Activated naive CD4-positive, alpha-beta T cell treated with Interleukin-2 at 50 U/mL for 16 hours (primary cell): ENCODE measurements at places on chromosomes 16 and 17.
A peak's percentile ranks its signal among the peaks of the same experiment; 100 is the strongest.

DNA sequence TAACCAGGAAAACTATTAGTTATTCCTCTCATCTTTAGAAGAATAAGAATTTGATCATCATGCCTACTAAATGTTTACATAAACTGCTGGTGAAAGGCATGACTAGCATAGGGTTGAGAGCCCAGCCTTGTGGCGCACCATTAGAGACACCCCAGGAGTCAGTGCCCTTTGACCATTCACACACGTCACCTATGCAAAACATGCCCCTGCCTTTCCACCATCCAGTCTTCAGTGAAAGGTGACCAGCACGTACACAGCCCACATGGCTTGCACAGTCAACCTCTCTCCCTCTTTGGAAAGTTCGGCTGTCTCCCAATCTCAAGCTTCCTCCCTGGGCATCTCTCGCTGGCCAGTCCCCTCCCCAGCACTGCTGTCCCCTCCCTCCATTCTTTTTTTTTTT lies 150.3 kb downstream of the ENGASE start:
- no peak for DNase-seq

- DNase-seq, result no peak
These were observed 25.3 kb upstream of the ZNF469 start for GRCh38 chr16:88357317-88358022.

GRCh38 chr16:11329071-11329491 lies 16.2 kb upstream of the RMI2 start:
- no peak for DNase-seq

- DNase-seq, result no peak
These were observed 4.3 kb downstream of the P2RX5 start for GRCh38 chr17:3691617-3692067.

DNA sequence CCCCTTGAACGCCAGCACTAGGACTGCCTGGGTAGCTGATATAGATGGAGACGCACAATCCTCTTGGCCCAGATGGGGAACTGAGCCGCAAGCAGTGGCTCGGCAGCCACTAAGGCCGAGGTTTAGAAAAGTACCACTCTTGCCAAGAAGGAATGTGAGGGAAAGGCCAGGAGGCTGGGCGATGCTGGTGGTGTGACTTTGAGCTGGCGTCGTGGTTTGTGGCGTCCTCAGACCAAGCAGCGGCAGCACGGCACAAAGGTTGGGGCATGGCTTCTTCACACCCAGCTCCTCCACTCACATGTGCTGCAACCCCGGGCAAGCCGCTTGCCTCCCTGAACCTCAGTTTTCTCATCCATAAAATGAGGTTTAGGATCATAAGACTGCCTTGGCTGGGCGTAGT lies 15.6 kb downstream of the DCAKD start:
- no peak for DNase-seq

DNA sequence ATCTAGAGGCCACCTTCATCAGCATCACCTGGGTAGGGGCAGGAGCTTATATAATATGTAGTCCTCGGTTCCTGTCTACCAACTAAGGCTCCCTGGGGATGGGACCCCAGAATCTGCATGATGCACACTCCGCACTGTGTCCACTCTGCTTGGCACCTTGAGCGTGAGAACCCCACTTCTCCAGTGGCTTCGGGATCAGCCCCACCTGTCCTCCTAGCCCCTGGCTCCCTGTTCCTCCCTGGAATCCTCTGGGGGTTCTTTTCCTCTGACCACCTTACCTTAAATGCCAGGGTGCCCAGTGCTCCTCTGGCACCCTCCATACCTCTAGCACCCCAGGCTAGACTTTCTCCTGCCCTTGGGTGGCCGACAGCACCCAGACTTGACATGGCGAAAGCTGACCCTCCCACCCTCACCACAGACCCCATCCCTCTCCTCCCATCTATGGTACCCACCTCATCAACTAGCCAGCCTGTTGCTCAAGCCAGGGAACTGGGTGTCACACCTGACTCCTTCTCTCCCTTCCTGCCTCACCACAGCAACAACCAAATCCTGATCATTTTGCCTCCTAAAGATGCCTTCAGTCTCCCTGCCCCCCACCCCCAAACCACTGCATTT lies 2.8 kb upstream of the NXPH3 start:
- no peak for DNase-seq

DNA sequence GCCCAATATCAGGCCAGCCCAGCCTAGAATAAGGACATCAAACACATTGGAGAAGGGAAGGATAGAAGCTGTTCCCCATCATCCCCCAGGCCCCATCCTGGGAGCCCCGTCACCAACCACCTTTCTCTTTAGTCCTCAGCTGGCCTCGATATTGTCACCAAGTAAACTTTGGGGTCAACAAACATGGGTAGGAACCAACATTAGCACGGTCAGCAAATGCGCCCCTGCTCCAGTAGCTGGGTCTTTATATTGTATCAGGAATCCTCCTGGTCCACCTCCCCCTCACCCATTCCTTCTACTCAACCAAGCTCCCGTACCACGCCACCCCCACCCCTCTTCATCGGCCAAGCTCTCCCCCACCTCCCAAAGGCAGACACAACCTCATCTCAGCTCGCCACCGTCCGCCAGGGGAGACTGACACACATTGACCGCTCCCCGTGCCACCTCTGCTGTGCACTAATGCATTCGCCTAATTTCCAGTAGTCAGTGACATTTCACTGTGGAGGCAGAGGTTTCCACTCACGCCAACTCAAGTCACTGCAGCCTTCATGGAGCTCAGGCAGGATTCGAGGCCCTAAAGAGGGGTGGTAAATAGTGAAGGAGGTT lies 20.7 kb upstream of the CBX2 start:
- no peak for DNase-seq

- DNase-seq, result no peak
These were observed at the start of gene RAB11FIP4 for GRCh38 chr17:31391496-31391949. Gene RAB11FIP4 (plus strand): TSS chr17:31391675. CDS start chr17:31391853, 178 bp downstream.

GRCh38 chr16:4460936-4461249 lies 13.5 kb downstream of the NMRAL1 start:
- DNase-seq, result no peak

DNA sequence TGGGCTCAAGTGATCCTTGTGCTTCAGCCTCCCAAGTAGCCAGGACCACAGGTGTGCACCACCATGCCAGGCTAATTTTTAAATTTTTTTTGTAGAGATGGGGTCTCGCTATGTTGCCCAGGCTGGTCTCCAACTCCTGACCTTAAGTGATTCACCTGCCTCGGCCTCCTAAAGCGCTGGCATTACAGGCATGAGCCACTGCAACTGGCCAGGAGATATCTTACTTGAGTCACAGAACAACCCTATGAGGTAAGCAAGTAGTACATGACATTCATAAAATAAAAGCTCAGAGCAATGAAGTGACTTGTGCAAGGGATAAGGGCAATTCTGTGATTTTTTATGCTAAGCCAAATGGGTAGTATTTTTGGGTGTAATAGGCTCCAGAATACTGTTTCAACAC lies 57.3 kb downstream of the CDC27 start:
- no peak for DNase-seq

DNA sequence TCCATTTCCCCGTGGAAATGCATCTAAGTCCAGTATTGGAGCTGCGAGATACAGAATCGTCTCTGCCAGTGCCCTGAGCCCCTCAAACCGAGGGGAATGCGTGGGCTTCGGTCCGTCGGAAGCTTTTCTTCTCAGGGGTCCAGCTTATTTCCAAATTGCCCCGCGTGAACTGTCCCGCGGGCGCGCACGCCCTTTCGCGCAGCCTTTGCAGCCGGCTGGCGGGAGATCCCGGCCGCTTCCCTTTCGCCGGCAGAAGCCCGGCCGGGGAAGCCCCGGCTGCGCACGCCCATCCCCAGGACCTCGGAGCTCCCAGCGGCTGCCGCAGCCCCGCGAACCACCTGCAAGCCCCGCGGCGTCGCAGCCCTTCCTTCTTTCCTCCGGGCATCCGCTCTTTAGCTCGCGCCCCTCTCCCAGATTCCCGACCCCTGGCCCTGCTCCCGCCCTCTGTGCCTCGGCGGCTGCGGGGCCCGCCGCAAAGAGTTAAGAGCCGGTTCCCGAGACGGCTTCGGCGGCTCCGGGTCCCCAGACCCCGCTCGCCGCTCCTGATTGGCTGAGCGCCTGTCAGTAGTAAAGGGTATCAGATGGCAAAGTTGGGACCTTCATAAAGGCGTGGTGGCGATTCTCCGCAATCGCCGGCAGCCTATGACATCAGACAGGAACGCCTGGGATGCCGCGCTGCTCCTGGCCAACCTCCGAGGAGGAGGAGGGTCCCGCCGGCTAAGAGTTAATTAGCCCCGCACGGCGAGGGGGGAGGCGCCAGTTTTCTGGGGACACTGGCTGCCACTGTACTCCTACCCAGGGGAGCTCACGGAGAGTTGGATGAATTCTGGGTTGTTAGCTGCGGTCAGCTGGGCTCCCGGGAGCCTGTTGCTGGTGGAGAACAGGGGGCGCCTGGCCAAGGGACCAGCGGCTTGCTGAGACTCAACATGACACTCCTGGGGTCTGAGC lies at the start of gene MYOCD:
TSS of gene MYOCD (plus strand) at position 628 of the 948 bp plus-strand sequence. CDS start at position 927, 299 bp downstream.
- DNase-seq, result no peak

- DNase-seq, result no peak
These were observed 11.7 kb upstream of the SP2 start for GRCh38 chr17:47884427-47884740.

- DNase-seq, result peak; percentile 25
These were observed 202.2 kb upstream of the CHMP6 start for GRCh38 chr17:80789356-80789902.

GRCh38 chr16:83995754-83996153 lies 27.7 kb downstream of the NECAB2 start:
- DNase-seq, result no peak

- no peak for DNase-seq
These were observed 167.9 kb upstream of the MAF start for GRCh38 chr16:79768276-79768970.

DNA sequence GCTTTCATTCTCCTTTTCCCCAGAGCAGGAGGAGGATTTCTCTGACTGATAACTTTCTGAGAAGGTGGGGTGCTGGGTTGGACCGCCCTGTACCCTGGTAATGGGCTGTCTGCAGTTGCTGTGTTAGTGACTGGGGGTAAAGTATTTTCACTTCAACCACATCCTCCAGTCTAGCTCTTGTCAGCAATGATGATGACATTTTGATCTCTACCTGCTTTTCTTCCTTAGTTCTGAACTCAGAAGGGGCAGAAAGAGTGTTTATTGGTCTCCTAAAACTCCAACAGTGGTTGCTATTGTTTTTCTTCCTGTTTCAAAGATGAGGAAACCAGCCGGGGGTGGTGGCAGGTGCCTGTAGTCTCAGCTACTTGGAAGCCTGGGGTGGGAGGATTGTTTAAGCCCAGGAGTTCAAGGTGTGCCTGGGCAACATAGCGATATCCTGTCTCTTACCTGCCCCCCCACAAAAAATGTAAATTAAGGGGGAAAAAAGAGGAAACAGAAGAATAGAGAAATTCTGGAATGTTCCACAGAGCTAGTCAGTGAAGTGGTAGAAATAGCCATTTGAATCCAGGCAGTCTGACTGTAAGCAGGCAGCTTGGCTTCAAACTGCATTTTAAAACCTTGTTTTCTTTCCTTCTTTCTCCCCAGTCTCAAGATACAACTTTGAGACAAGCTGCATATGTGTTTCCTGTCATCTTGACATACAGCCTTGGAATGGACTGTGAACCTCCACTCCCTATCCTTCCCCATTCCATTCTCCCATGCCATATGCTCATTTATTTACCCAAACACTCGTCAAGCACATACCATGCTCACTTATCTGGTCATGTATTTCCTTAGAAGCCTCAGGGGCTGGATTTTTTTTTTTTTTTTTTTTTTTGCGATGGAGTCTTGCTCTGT lies 3.3 kb upstream of the N4BP1 start:
- DNase-seq, result peak; percentile 59

DNA sequence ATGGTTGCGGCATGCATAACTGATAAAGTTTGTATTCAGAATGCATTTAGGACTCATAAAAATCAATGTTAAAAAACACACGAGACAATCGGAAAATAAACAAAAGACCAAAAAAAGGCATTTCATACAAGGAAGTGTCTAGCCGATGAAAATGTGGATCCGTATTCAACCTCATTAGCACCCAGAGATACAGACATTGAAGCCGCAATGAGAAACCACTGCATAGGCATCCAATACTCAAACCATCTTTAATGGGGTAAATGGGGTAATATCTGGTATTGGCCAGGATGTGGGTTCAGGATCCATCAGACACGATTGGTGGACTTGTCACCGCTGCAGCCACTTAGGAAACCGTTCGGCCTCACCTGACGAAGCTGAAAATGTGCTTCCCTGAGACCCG lies 47.4 kb upstream of the ENPP7 start:
- no peak for DNase-seq

GRCh38 chr17:8749616-8750015 lies 5.0 kb upstream of the CCDC42 start:
- no peak for DNase-seq

GRCh38 chr17:1299552-1300370 lies 20.3 kb downstream of the TRARG1 start:
- DNase-seq, result no peak

GRCh38 chr17:49707246-49707607 lies 537 bp downstream of the SLC35B1 start:
- peak; percentile 50 for DNase-seq

- no peak for DNase-seq
These were observed 327.6 kb downstream of the CDH13 start for GRCh38 chr16:82954224-82954929.

- DNase-seq, result no peak
These were observed 169.8 kb downstream of the AATF start for GRCh38 chr17:37118366-37119137.

DNA sequence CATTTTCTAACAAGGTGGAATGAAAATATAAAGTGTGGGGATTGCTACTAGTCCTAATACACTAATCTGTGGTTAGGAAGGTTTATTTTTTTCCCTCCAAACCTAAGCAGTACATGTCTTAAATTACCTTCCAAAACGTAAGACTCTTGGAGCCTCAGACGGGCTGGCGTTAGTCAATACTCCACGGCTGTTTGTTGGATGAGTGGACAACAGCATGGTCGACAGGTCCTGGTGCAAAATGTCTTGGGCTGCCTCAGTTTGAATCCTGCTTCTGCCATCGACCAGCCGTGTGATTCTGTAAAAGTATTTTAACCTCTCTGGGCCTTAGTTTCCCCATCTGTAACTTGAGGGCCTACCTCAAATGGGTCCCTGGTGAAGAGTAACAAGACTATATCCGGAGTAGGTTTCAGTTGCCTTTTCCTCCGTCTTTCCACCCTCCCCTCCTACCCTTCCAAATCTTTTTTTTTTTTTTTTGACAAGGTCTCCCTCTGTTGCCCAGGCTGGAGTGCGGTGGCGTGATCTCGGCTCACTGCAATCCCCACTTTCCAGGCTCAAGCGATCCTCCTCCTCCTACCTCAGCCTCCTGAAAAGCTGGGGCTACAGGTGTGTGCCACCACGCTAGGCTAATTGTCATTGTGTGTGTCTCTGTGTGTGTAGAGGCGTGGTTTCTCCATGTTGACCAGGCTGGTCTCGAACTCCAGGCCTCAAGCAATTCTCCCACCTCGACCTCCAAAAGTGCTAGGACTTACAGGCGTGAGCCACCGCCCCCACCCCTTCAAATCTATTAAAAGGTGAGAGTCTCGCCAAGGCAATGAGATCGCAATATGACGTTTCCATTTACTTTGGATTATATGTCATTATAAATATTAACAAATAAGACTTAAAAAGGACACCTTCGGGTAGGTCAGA lies 5.8 kb downstream of the SCGB1C2 start:
- no peak for DNase-seq

- DNase-seq, result no peak
These were observed 27.7 kb downstream of the WWOX start for GRCh38 chr16:78127130-78127529.
